Activated T-cell treated with anti-CD3 and anti-CD28 coated beads, Interleukin-2, amount 50 U/mL, for 48 hours (primary cell): ENCODE measurements at places on chromosomes 1 and 21.

- no peak for DNase-seq
Measured at GRCh38 chr21:32248571-32249461, 30.0 kb downstream of the MIS18A start.

GRCh38 chr1:46013581-46013980 lies 118.8 kb downstream of the PIK3R3 start:
- no peak for DNase-seq

DNA sequence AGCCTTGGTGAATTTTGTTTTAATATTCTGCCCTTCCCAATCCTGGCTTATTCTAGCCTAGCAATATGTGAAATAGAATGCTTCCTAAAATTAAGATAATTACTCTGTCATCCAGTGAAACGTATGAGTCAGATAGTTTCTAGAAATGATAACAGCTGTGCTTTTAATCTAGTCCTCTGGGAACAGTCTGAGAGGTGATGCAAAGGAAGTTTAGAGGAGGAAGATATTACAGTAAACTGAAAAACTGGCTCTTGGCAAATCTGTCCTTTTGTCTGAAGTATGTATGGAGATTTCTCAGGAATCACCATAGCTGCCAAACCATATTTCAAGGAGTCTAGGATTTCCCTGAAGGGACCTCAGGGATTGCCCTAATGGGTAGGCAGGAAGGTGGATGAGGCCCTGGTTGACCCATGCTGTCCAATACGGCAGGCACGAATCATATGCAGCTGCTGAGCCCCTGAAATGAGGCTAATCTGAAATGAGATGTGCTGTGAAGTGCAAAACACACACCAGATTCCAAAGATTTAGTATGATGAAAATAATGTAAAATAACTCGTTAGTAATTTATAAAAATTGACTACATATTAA lies 70.8 kb upstream of the LBR start:
- DNase-seq = no peak

- no peak for DNase-seq
Measured at GRCh38 chr21:31255896-31256295, 88.2 kb downstream of the TIAM1 start.

DNA sequence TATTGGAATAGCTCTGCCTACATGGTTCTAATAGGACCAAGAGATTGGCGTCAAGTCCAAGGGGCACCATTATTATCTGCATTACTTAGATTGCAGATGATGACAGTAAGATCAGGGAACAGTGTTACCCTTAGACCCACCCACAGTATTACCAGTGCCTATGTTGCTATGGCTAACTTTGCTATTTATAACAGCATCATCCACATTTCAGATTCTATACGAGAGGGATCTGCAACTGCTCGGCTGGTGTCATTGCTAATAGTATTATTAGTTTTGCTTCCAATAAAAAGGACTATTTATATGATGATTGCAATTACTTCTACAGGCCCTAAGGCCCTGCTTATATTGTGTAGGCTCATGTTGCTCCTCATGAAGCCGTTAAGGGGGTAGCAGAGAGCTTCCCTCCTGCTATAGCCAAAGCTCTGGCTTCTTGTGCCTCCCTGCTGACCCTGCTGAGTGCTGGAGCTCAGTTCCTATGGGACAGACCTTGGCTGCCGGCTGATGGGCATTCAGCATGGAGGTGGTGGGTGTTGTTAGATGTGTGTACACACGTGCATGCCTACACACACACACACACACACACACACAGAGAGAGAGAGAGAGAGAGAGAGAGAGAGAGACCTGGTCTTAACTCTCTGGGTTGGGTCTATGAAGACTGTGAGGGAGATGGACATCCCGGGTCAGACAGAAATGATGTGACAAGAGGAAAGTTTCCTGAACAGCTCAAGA lies 1.3 kb downstream of the BCAN start:
- DNase-seq = no peak

- DNase-seq = no peak
Measured at GRCh38 chr1:74699331-74699730, 25.7 kb upstream of the ERICH3 start.

DNA sequence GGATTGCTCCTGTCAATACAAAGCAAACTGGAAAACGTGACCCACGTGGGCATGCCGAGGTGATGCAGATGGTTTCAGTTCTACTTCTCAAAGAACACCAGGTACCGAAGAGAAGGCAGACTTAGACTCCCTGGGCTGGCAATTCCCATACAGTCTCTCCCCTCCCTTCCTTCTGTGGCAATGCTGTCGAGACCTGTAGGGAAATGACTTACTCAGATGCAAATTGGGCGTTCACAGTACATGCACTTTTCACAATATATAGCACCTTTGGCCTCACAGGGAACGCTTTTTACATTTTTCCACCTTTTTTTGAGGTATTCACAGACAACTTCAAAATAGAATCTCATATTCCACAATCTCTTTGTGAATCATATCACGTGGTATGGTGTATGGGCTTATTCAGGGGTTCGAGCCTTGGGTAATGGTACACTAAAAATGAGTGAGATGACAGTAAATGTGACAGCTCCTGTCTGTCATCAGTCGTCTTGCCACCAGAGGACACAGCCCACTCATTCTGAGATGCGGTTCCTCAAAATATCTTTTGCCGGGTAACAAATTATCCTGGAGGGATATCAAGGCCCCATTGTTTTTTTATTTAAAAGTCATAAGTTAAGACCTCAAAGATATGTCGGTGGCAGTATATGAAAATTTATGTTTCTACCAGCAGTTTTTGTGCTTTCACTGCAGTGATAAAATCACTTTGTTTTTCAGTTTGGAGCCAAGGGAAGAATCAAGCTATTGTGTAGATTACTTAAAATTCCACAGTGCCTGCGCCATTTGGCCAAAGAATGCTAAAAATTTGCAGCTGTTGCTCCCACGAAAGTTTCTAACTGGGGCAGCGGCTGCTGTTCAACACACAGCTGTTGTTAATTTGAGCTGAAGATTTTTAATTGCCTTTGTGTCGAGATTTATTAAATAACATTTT lies 168.4 kb downstream of the ZZZ3 start:
- DNase-seq = no peak

DNA sequence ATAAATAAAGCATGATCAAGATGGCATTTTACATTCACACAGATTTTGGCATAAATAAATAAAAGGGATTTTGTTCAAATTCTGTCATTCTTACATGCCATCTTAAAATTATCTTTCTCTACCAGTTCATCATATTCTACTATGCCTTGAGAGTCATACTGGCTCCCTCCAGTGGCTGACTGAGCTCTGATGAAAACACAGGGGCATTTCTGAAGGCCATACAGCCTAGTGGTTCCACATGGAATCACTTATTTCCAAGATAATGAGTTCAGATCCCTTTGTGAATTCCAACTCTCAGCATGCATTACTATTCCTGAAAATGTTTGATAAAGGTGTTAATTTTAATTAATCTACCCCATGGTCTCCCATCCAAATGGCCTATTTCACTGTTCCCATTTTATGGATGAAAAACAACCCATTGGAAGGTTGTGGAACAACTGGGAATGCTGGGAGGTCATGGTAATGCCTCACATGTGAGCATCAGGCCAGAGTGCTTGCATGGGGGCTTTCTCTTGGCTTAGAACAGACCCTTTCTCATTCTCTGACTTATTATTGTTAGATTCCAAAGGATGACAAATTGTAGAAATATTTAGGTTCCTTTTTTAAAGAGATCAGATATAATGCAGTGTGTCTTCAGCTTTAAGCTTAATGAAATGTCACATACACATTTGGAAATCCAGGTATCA lies 622.4 kb upstream of the PKN2 start:
- no peak for DNase-seq
